Osteocyte (in vitro differentiated cells): ENCODE measurements at places on chromosomes 6 and 20.

- no peaks in the 10 kb centered on the region for H3K4me1 ChIP-seq
- peaks cover 18% of the 10 kb centered on the region for H3K27me3 ChIP-seq
- H3K36me3 ChIP-seq = no peaks in the 10 kb centered on the region
- H3K4me3 ChIP-seq = no peak overlapping the region
- no peak overlapping the region for H3K27ac ChIP-seq
These were observed 431.5 kb upstream of the ARID1B start for GRCh38 chr6:156345700-156346099.

DNA sequence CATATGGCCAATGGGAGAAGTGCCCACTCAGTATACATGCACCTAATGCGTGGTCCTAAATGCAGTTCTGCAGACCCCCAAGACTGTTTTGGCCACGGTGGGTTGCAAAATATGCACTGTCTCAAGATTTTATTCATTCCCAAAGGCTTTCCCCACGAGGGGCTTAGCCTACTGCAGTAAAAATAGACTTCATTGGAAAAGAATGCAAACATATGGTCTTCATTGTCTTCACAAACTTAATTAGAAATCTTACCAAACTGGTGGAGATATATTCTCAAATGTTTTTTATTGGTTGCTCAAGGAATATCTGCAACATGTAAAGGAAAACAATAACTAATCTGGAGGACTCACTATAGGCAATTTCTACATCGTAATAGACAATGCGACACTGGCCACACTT lies 31.6 kb upstream of the PRL start:
- H3K4me1 ChIP-seq = peaks cover 40% of the 10 kb centered on the region
- no peaks in the 10 kb centered on the region for H3K27me3 ChIP-seq
- no peak overlapping the region for H3K27ac ChIP-seq
- no peak for DNase-seq

- no peak for DNase-seq
- H3K4me1 ChIP-seq = no peaks in the 10 kb centered on the region
- peaks cover 52% of the 10 kb centered on the region for H3K27me3 ChIP-seq
These were observed 15.2 kb upstream of the STK35 start for GRCh38 chr20:2086177-2086979.

- DNase-seq = no peak
- no peak overlapping the region for H3K27ac ChIP-seq
- no peaks in the 10 kb centered on the region for H3K27me3 ChIP-seq
- peaks cover 28% of the 10 kb centered on the region for H3K4me1 ChIP-seq
- no peaks in the 10 kb centered on the region for H3K36me3 ChIP-seq
- no peak overlapping the region for H3K4me3 ChIP-seq
These were observed 28.4 kb upstream of the CD93 start for GRCh38 chr20:23114448-23115082.

DNA sequence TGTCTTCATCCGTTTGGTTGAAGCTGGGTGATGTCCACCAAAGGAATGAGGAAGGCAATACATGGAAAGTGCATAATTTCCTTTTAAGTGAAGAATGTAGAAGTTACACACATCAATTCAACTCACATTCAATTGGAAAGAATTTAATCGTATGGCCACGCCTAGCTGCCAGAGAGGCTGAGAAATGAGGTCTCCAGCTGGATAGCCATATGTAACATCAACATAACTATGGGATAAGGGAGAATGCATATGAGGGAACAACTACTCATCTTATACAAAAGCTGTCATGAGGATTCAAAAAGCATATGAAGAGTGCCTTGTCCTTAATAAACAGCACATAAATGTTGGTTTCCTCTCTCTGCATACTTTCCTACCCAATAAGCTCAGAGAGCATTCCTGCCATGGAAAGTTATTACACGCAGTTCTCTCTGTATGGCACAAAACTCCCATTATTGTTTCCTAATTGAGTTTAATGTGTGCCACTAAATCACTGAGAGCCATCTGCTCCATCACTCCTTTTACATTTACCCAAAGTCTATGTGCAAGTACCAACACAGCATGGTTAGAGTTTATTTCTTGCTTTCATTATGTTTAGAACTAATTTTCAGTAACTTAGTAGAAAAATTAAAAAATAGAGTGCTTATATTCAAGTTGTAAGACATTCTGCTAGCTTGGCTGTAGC lies 21.4 kb upstream of the TFAP2D start:
- no peaks in the 10 kb centered on the region for H3K36me3 ChIP-seq
- H3K27me3 ChIP-seq = no peaks in the 10 kb centered on the region
- no peak for DNase-seq

DNA sequence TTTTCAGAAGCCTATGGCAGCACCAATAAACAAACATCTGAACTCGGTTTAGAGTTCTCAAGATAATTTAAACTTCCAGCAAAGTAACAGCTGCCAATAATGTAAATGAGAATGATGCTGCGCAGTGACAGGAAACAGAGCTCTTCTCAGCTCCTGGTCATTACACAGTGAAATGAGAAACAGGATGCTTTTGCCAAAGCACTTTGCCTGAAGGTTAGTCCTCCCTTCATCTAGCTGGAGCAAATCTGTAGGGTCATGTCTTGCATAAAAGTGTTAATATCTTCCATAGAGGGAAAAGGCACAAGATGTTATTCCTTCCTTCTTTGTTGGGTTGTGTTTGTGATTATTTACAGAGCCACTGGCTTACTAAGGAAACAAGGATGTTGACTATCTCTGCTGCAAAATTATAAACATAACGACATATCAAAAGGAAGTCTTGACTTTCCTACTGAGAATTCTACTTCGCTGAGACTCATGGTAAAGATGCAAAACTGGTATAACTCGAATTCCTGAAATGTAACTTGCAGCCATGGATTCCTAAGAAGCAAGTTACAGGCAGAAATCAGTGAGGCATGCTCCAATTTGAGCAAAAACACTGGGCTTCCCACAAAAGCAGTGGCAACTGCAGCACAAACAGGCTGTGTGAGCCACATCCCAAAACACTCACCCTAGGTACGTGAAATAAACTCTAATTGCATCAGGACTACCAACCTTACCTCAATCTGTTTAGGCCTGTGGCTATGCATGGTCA lies 102.5 kb upstream of the BEND6 start:
- peak overlapping the region; percentile 86 for H3K4me3 ChIP-seq
- peak overlapping the region; percentile 92 for H3K27ac ChIP-seq
- DNase-seq = no peak
- H3K36me3 ChIP-seq = peaks cover 5% of the 10 kb centered on the region
- H3K4me1 ChIP-seq = peaks cover 49% of the 10 kb centered on the region
- H3K27me3 ChIP-seq = no peaks in the 10 kb centered on the region

DNA sequence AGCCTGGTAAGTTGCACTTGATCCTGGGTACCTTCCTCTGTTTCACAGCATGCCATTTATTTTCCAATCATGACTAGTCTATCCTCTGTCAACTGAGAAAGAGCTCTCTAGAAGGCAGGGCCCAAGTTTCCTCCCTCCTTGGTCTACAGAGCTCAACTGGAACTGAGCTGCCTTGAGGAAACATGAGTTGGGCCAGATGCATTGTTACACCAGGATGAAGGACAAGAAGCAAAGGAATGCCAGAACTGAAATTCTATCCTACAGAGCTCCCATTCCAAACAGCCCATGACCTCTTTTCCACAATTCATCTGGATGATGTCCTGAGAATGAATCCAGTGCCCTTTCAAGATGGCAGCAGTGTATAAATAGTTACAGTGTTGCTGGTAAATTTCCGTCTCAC lies 66.7 kb upstream of the E2F3 start:
- H3K27me3 ChIP-seq = no peaks in the 10 kb centered on the region
- no peaks in the 10 kb centered on the region for H3K36me3 ChIP-seq
- H3K4me1 ChIP-seq = peaks cover 2% of the 10 kb centered on the region
- no peak overlapping the region for H3K4me3 ChIP-seq
- DNase-seq = no peak

DNA sequence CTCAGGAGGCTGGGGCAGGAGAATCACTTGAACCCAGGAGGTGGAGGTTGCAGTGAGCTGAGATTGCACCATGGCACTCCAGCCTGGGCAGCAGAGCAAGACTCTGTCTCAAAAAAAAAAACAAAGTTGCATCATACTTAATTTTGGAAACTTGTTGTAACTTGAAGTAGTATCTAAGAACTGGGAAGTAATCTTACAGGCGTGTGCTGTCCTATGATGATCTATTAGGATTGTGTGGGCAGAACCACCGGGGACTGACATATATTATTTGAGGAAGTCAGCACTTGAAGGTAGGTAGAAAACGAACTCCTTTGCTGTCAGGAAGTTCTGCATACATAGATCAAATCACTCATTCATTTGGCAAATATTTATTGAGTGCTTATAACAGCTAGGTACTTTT lies 188.5 kb downstream of the ZNF217 start:
- H3K27me3 ChIP-seq = peaks cover 2% of the 10 kb centered on the region
- H3K4me3 ChIP-seq = no peak overlapping the region
- no peak overlapping the region for H3K27ac ChIP-seq
- H3K4me1 ChIP-seq = no peaks in the 10 kb centered on the region

DNA sequence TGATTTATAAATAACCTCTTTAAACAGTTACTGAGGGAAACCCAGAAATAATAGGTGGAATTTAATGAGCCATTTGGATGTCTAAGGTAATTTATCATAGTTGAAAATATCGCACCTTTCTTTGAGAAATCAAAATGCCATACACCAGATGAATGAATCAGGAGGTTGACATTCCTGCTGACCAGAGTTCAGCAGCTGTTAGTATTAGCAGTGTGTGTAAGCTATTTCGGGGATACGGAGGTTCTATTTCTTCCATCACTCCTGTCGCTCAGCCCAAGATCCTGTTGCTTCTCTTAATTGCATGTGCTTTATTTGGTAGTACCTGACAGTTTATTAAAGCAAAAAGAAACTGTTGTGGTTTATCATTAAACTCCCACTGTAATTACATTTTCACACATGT lies 67.1 kb downstream of the HDGFL1 start:
- no peaks in the 10 kb centered on the region for H3K36me3 ChIP-seq
- no peak for DNase-seq
- no peak overlapping the region for H3K4me3 ChIP-seq
- no peak overlapping the region for H3K27ac ChIP-seq

- H3K4me1 ChIP-seq = peaks cover 52% of the 10 kb centered on the region
- no peaks in the 10 kb centered on the region for H3K27me3 ChIP-seq
- H3K27ac ChIP-seq = peak overlapping the region; percentile 97
These were observed 684 bp downstream of the ZNFX1 start for GRCh38 chr20:49276961-49277785.

- no peak for DNase-seq
- H3K36me3 ChIP-seq = peaks cover 12% of the 10 kb centered on the region
- peaks cover 24% of the 10 kb centered on the region for H3K4me1 ChIP-seq
These were observed 38.3 kb upstream of the ID1 start for GRCh38 chr20:31566658-31567379.

DNA sequence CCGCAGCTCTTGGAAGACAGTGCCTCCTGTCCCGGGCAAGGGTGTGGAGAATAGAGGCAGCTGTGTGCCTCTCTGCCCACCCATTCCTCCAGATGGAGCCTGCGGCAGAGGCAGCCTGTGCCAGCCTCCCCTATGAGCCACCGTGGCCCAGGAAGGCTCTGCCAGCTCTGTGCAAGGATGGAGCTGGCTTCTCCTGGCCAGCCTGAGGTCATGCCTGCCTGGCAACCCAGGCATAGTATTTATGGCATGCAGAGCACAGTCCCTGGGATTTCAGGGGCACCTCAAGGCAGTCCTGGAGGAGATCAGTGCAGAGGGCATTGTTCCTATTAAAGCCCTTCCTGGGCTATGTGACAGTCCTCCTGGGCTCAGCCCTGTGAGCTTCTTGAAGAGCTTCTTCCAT lies 1.5 kb downstream of the EPB41L1 start:
- H3K27ac ChIP-seq = no peak overlapping the region
- H3K4me1 ChIP-seq = peaks cover 31% of the 10 kb centered on the region
- H3K36me3 ChIP-seq = no peaks in the 10 kb centered on the region
- peak overlapping the region; percentile 10 for H3K4me3 ChIP-seq
- H3K27me3 ChIP-seq = no peaks in the 10 kb centered on the region
- DNase-seq = no peak

GRCh38 chr6:136599329-136600011 lies 49.2 kb upstream of the MAP7 start:
- H3K4me3 ChIP-seq = no peak overlapping the region
- no peak for DNase-seq
- no peaks in the 10 kb centered on the region for H3K36me3 ChIP-seq
- H3K27me3 ChIP-seq = no peaks in the 10 kb centered on the region
- peaks cover 14% of the 10 kb centered on the region for H3K4me1 ChIP-seq

- H3K27me3 ChIP-seq = no peaks in the 10 kb centered on the region
- DNase-seq = no peak
- no peak overlapping the region for H3K27ac ChIP-seq
- H3K4me3 ChIP-seq = no peak overlapping the region
These were observed 226.8 kb downstream of the C6orf118 start for GRCh38 chr6:165082636-165083035.

DNA sequence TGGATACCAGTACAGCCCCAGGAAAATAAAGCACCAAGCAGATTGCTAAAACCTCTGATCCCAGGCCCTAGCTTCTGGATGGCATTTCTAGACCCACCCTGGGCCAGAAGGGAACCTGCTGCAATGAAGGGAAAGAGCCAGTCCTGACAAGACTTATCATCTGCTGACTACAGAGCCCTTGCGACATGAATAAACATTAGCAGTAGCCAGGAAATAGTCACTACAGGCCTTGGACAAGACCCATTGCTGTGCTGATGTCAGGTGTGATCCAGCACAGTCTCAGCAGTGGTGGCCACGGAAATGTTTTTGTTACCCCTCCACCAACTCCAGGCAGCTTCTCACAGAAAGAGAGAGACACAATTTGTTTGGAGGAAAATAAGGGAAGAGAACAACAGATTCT lies 399.3 kb downstream of the HAO1 start:
- H3K36me3 ChIP-seq = no peaks in the 10 kb centered on the region
- H3K4me1 ChIP-seq = no peaks in the 10 kb centered on the region
- no peaks in the 10 kb centered on the region for H3K27me3 ChIP-seq
- no peak for DNase-seq
- no peak overlapping the region for H3K4me3 ChIP-seq
- H3K27ac ChIP-seq = no peak overlapping the region

DNA sequence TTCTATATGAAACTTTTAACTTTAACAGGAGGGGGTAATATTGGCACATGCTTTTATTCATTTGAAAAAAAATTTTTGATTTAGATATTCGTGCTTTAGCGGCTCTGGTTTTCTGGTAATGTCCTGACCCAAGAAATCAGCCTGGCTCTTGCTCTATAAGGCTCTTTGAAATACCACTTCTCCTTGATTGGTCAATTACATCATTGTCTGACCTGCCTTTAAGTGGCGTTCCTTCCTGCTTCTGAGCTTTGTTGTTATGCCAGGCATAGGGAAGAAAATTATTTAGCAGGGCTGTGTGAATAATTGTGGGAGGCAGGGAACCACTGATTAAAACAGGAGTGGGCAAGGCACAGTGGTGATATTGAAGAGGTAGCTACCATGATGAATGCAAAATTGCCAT lies 3.9 kb downstream of the RNF144B start:
- H3K27ac ChIP-seq = peak overlapping the region; percentile 63
- H3K27me3 ChIP-seq = no peaks in the 10 kb centered on the region
- no peak overlapping the region for H3K4me3 ChIP-seq
- H3K4me1 ChIP-seq = peaks cover 79% of the 10 kb centered on the region

- H3K36me3 ChIP-seq = no peaks in the 10 kb centered on the region
- no peak overlapping the region for H3K4me3 ChIP-seq
- DNase-seq = no peak
- no peak overlapping the region for H3K27ac ChIP-seq
- peaks cover 67% of the 10 kb centered on the region for H3K4me1 ChIP-seq
- H3K27me3 ChIP-seq = no peaks in the 10 kb centered on the region
These were observed 239.2 kb upstream of the TAB2 start for GRCh38 chr6:149078211-149078782.
